ENCODE measurements at places on chromosomes 2 and 18.

DNA sequence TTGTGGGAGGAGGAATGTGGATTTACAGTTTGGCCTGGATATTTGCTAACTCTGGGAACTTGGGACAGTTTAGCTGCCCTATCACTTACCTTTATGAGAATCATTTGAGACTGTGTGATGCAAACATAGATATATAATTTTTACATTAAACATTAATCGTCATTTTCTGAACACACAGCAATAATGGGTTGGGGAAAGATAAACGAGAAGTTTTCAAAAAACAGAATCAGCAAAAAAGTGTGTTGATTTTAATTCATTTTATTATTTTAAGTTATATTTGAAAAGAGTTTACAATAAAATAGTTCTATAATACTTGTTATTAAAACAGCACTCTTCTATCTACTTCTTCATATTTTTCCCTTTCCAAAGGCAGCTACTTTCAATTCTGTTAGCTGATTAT is 813.3 kb downstream of the SLC4A3 start:
- DNase-seq = no peak

GRCh38 chr18:80000877-80001276 is 12.5 kb upstream of the TXNL4A start:
- no peak for DNase-seq

DNA sequence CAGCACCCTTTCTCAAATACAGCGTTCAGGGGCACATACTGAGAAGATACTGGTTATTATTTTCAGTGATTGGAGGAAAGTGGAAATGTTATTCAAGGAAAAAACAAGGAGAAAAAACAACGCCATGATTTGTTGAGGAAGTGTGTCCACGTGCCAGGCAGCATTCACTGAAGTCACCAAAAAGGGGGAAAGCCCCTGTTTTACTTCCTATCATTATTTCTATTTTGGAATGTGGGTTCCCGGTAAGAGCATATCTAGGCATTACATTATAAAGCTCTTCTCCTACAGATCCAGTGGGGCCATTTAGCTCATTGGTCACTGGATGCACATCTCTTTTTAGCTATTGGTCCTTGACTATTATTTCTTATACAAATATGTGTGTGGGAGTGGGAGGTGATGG is 518.7 kb downstream of the TXNL1 start:
- no peak for DNase-seq

DNA sequence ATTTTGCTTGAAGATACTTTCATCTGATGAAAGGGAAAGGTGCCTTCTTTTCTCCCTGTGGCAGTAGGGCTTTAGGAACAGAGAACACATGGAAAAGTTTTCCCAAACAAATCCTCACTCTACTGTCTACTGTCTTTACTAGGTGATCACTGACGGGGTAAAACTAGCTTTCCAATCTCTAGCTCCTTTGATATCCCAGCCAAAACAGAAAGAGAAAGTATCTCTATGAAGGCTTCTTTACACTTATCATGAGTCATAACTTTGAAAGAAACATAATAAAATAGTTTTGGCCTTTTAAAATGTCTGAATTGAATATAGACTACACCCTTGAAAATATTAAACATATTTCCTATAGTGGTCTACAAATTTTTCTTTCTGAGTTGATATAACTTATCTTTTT is 214.5 kb downstream of the DSEL start:
- no peak for DNase-seq

DNA sequence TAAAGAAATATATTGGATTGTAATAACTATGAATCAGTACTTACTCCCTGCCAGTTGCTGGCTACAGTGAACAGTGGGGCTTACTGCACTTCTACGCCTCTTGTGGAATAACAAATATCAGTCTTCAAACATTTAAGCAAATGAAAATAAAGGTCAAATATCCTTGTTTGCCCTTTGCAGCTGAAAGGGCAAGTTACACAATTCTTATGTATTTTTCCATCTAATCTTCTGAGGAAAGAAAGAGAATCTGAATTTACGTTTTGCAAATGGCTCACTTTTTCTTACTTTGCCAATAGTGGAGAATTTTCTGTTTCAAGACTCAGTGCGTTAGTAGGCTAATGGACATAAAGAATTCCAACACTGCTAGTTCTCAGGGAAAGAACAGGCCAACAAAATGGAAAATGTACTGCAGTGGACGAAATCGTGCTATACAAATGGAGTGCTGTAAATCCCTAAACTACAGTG is 157.2 kb upstream of the TMEM200C start:
- DNase-seq = no peak

DNA sequence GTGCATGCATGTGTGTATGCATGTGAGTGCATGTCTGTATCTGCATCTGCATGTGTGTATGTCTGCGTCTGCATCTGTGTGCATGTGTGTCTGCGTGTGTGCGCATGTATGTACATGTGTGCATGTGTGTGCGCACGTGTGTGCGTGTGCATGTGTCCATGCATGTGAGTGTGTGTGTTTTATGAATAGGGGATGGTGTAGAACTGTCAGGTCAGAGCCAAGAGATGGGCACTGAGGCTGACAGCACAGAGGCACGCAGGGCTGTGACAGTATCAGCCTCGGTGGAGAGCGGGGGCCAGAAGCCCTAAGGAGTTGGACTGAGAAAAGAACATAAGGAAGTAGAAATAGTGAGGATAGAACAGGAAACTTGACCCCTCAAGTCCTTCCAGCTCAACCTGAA is 494.0 kb upstream of the MYT1L start:
- no peak for DNase-seq

DNA sequence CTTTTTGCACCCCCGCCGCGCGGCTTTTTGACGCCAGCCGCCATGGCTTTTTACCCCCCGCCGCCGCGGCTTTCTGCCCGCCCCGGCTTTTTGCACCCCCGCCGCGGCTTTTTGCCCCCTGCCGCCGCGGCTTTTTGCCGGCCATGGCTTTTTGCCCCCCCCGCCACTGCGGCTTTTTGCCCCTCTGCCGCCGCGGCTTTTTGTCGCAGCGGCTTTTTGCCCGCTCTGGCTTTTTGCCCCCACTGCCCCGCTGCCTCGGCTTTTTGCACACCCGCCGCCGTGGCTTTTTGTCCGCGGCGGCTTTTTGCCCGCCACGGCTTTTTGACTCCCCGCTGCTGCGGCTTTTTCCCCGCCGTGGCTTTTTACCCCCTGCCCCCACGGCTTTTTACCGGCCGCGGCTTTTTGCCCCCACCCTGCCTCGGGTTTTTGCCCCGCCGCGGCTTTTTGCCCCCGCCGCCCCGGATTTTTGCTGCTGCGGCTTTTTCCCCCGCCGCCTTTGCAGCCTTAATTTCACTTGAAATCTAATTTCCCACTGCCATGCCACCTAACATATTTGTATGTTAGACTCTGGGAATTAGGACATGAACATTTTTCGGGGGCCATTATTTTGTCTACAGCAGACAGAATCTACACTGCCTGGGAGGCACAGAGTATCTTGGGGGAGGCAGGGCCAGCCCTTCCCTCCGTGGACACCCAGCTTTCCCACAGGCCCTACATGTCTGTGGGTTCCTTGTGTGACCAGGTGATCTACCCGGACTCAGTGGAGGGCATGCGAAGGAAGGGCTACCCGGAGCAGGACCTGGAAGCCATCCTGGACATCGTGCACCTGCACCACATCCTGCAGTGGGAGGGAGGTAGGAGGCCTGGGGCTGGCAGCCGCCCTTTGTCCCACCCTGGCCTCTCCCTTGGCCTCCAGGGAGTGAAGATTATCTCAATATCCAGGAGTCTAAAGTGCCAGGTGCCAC is 3031.0 kb upstream of the TEKT4 start:
- no peak for DNase-seq

Data from activated effector memory CD4-positive, alpha-beta T cell treated with anti-CD3 and anti-CD28 coated beads, Interleukin-2, amount 50 U/mL, for 16 hours (primary cell).